Pulmonary artery endothelial cell (primary cell): ENCODE measurements at places on chromosomes 5 and 9. TPM values are rescaled to one million over a fixed set of nuclear protein-coding genes. Genes with fewer than 3 reads are reported as not detected.

GRCh38 chr9:95028853-95029219, 288.7 kb downstream of the FANCC start:
- no peak for DNase-seq

GABRB2 gene
- not detected in 2 replicates for total RNA-seq

DNA sequence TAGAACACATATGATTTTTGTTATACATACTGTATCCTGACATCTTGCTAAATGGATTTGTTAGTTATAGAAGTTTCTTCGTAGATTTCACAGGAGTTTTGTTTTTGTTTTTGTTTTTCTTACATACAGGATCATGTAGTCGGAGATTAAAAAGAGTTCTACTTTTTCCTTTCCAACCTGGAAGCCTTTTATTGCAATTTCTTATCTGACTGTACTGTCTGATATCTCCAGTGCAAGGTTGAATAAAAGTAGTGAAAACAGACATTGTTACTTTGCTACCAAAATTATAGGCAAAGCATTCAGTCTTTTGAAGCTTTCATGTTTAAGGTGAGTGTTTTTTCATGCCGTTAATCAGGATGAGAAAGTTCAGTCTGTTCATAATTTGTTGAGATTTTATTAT, 117.4 kb upstream of the PRSS3 start:
- DNase-seq = no peak

DNA sequence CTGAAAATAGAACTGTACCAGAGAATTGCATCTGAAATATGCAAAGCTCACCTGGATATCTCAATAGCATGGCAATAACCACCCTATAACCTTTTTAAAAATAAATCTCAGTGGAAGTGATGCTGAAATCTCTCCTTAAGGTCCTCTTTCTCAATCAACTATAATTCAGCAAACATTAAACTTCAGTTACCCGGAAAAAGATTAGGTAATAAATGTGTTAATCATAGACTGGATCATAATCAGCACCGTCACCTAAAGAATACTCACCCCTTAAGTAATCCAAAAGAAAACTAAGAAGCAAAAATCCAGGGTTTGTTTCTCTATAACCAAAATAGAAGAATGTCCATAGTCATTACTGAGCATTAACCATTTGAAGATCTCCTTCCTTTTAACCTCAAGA, 44.3 kb upstream of the DENND4C start:
- DNase-seq = no peak

DNA sequence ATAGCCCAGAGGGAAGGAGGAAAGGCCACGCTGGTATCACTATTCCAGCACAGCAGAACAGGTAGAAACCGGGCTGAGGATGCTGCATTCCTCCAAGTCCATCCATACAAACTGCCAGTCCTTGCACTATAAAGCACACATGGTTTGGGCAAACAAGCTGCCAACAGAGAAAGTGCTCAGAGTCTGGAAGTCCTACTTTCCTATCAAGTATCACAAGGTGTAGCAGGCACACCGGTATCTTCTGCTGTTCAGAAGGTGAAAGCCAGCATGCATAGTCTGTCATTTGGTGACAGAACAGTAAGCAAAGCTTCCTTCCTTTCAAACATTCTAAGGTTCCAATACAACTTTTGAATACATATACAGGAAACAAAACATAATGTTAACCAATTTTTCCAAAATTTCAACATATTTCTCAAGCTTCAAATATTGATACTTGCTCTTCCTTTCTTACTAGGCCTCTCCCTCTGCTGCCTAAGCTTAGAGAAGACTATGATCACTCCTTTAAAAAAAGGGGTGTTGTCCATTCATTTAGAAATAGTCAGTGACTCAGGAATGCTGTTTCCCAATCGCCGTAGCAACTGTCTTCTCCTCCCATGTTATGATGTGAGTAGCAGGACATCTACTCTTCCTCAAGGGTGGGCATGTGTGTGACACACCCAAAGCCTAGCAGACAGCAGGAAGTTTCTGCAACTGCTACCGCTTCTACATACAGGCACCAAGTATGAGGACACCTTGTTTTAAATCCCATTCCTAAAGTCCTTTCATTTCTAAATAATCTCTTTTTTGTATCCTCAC, 14.7 kb downstream of the DIAPH1 start:
- DNase-seq = peak; percentile 36

DNA sequence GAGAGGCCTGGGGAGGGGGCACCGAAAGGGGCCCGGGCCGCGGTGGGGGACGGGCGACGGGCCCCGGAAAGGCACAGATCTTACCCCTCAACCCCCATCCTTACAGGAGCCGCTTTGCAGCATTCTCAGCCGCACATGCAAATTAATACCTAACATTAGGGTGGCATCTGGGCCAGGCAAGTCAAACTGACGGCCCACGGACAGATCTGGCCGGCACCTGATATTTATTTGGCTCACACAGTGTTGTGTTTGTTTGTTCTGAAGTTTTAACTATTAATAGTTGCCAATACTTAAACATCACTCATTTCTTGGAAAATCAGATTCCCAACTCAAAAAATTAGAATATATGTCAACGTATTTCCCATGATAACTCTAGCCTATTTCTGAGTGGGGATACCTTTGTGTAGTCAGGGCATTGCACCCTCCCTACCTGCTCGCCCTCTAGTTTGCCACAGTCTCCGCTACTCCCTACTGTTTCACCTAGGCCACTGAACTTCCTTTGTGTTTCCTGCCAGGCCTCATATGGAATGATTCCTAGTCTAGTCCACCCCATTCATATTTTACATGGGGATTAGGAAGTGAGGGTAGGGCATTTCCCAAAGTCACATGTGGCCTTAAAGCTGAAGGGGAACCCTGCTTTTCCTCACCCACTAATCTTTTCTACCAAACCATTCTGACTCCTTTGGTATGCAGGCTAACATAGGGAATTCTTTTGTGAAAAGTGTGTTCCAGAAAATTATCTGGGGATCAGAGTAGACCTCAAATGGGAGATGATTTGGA, 71.9 kb upstream of the LARP1 start:
- no peak for DNase-seq

LCN9 gene
- total RNA-seq = not detected in 2 replicates

- no peak for DNase-seq
Observed at GRCh38 chr5:27524515-27524914, 486.1 kb upstream of the CDH9 start.

OTULINL gene
- 0.07 and 0.14 TPM in 2 replicates for total RNA-seq

DNA sequence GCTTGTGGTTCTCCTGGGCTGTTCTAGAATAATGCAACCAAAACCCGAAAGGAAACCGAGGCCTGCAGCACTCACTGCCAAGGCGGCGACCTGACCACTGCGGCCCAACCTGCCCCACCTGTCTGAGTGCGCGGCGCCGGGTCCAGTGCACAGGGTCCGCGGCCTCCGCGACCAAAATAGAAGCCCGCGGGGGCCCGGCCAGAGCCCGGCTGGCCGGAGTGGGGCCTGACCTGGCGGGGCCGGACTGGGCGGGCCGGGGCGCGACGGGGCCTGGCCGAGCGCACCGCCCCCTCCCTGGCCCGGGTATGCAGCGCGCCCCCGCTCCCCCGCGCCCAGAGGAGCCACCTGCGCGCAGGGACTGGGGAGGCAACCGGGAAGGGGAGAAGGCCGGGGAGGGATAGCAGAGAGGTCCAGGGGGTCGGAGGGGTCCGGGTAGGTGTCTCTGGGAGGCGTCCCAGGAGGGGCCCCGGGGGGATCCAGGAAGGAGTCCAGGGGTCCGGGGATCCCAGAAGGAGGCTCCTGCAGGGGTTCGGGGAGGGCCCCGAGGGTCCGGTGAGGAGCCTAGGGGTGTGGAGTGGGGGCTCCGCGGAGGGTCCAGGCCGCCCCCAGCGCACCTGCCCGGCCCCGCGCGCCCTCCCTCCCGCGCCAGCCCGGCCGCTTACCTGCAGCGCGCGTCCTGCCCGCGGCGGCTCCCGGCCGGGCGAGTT, 503 bp downstream of the SEMA4D start:
- DNase-seq = no peak

IL9 gene
- not detected in 2 replicates for total RNA-seq

TAF11L10 gene
- not detected in 2 replicates for total RNA-seq

SUSD3 gene
- 0.13 and 0.39 TPM in 2 replicates for total RNA-seq

- no peak for DNase-seq
Observed at GRCh38 chr9:15272377-15272928, 34.6 kb downstream of the TTC39B start.

OR1B1 gene
- total RNA-seq = 0.07 TPM in 1 of 2 replicates, not detected in the other

URM1 gene
- 69.3 and 77.2 TPM in 2 replicates for total RNA-seq

SWI5 gene
- total RNA-seq = 32.4 and 32.5 TPM in 2 replicates

DNA sequence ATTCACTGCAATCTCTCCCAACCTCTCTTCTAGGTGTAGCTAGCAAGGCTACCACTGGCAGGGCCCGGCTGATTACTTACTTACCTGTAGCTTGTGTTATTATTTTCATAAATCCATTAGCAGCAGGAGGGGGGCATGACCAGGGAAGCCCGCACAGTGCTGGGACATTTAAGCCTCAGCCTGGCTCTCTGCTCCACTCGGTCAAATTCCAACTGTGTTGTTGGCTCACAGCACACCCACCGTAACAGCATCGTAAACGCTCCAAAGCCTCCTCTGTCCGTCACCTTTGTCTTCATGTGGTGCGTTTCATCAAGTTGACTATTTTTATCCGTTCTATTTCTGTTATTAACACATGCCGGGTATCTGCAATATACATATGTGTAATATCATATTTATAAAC, 264.7 kb downstream of the NSG2 start:
- no peak for DNase-seq

DNA sequence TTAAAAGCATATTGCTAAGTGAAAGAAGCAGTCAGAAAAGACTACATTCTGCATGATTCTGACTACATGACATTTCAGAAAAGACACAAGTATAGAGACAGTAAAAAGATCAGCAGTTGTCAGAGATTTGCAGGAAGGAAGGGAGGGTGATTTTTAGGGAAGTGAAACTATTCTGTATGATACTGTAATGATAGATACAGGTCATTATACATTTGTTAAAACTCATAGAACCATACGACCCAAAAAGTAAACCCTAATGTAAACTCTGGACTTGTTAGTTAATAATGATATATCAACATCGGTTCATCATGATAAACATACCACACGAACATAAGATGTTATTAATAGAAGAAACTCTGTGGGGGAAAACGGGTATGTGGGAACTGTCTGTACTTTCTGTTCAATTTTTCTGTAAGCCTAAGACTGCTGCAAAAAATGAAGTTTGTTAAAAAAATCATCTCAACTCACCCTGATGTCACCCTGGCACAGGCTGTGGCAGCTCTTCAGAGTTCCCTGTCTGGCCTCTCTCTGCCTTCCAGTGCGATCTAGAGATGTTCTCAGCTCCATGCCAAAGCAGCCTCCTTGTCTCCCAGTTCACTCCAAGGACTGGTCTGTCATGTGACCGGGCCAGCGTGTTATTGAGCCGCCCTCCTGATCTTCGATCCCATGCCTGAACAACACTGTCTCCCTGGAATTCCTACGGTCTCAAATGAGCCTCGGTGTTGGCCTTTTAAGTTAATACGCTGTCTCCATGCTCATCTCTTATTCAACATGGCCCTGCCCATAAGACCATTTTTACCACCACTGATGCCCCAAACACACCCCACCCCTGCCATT, 35.4 kb downstream of the PRLR start:
- no peak for DNase-seq

DNA sequence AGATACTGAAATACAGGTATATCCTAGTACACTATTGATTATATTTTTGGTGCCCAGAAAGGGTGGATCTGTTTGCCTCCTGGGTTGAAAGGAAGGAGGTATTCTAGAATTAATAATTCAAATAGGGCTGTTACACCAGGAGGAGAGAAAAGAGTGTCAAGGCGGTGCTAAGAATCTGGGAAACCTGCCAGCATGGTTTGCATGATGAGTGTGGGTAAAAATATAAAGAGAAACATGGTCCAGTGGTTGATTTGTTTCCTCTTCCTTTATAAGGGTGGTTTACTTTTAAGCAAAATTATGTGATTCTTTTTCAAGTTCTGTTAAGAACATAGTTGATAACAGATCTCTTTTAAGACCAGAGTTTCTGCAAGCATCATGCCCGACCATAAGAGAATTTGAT, 69.4 kb upstream of the NFIB start:
- peak; percentile 20 for DNase-seq

- DNase-seq = no peak
Observed at GRCh38 chr5:163453705-163454104, 6.2 kb downstream of the NUDCD2 start.

PCSK1 gene
- total RNA-seq = 2.2 and 3.4 TPM in 2 replicates

ARHGEF39 gene
- total RNA-seq = 0.86 and 2.0 TPM in 2 replicates

DNA sequence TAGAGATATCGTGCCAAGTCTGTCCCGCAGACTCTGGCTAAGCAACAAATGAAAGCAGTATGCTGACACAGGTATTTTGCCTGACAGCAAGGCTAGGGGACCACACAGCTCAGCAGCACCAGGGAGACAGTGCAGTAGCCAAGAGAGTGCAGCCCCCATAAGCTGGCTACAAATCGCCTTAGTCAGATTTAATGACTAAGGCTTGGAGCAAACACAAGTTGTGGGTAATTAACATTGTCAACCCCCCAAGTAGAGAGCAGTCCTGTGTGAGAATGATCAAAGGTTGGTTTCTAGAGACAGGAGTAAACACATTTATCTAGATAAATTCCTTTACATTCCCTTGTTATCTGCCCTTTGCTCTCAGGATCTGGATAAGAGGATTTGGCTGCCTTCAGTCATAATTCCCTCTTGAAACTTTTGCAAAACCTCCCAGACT, 1434.5 kb upstream of the CDH6 start:
- no peak for DNase-seq

DNA sequence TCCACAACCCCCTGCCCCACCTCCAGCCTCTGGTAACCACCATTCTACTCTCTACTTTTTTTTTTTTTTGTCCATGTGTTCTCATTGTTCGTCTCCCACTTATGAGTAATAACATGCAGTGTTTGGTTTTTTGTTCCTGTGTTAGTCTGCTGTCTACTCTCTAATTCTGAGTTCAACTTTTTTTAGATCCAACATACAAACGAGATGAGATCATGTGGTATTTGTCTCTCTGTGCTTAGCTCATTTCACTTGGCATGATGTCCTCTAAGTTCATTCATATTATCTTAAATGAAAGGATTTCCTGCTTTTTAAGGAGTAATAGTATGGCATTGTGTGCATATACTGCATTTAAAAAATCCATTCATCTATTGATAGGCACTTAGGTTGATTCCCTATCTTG, 130.9 kb downstream of the NMUR2 start:
- no peak for DNase-seq

DNA sequence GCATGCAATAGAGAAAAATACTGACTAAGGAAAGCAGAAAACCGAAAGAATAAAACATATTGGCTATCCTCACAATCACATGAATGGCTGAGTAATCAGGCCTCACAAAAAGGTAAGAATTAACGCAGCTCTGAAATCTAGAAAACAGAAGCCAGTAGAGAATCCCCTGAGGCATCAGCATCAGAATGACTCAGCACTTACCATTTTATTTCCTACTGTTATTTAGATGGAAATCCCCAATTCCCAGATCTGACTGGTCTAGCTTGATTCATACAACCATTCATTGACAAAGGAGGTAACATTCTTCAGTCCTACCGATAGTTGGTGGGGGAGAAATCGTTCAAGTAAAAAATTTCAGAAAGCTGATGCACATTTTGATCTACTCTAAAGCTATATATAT, 1408.4 kb upstream of the WWC1 start:
- DNase-seq = no peak

GRCh38 chr9:137253717-137254623, 1.2 kb upstream of the NELFB start:
- no peak for DNase-seq
